NCI-H1105 treated with DMSO at 0.1 percent for 48 hours (cell line): ENCODE measurements at places on chromosomes 6 and 20.
A peak's percentile ranks its signal among the peaks of the same experiment; 100 is the strongest.

- no peak for DNase-seq
These were observed 98.6 kb downstream of the OGFRL1 start for GRCh38 chr6:71387179-71387578.

DNA sequence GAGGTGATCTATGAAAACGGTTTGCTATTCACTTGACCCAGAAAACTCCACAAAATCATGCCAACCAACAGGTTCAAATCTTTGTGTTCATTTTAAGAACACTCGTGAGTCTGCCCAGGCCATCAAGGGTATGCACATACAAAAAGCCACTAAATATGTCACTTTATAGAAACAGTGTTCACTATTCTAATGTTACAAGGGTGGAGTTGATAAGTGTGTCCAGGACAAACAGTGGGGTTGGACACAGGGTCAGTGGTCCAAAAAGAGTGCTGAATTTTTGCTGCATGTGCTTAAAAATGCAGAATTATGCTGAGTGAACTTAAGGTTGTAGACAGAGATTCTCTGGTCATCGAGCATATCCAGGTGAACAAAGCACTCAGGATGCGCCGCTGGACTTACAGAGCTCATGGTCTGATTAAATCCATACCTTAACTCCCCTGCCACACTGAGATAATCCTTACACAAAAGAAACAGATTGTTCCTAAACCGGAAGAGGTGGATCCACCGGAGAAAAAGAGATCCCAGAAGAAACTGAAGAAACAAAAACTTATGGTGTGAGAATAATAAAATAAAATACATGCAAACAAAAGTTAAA lies 23.5 kb downstream of the KIAA0408 start:
- DNase-seq = no peak

DNA sequence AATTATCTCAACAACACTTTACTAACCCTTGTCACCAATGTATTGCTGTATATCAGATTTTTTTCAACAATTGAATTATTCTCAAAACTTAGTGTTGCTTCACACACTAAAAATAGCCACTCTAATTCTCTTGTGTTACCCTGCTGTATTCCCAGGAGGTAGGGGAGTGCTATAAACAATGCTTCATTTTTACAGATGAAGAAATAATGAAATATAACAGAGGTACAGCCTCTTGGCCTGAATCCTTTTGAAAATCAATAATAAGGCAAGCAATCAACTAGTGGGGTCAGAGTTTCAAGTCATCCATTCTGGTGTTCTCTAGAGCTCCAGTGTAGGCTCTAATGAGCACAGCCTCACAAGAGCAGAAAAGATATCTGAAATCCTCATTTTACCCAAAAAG lies 10.9 kb downstream of the HIVEP2 start:
- DNase-seq = no peak

GRCh38 chr20:13581451-13581850 lies 57.3 kb downstream of the TASP1 start:
- no peak for DNase-seq

DNA sequence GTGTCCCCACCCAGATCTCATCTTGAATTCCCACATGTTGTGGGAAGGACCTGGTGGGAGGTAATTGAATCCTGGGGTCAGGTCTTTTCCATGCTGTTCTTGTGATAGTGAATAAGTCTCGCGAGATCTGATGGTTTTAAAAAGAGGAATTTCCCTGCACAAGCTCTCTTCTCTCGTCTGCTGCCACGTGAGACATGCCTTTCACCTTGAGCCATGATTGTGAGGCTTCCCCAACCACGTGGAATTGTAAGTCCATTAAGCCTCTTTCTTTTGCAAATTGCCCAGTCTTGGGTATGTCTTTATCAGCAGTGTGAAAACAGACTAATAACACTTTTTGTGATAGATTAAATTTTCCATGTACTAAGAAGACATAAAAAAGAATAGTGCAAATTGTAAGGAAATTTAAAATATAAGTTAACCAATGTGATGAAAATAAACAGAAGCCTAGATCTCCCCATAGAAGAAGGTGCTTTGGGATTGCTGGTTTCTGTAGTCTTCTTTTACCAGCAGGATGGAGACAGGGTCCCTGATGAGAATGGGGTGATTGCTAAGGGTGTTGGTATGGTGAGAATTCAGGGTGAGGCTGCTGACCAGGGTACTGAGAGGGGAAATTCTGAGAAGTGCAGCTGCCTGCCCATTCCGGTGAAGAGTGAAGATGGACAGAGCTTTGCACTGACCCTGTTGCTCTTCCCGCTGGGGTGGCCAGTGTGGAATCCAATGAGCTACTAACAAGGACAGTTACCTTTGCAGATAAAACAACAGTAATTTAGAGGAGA lies 50.7 kb downstream of the BMP2 start:
- no peak for DNase-seq

- no peak for DNase-seq
These were observed 13.0 kb upstream of the MYL9 start for GRCh38 chr20:36528176-36528874.

GRCh38 chr6:107448776-107449175 lies 10.6 kb downstream of the PDSS2 start:
- no peak for DNase-seq

- DNase-seq = no peak
These were observed 1.2 kb upstream of the RBM38 start for GRCh38 chr20:57389695-57390603.

DNA sequence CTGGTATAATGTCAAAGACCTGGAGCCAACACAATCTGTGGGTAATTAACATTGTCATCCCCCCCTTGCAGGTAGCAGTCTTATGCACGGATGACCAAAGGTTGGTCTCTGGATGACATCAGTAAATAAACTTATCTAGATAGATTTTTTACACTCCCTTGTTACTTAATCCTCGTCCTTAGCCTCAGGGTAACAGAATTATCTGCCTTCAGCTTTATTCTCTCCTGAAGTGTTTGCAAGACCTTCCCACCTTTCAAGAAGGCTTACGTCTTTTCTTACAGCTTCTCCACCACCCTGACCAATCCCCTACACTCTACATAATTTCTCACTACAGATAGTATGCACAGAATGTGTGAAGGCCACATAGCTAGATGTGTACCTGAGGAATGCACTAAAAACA lies 434.8 kb upstream of the HTR1E start:
- no peak for DNase-seq

DNA sequence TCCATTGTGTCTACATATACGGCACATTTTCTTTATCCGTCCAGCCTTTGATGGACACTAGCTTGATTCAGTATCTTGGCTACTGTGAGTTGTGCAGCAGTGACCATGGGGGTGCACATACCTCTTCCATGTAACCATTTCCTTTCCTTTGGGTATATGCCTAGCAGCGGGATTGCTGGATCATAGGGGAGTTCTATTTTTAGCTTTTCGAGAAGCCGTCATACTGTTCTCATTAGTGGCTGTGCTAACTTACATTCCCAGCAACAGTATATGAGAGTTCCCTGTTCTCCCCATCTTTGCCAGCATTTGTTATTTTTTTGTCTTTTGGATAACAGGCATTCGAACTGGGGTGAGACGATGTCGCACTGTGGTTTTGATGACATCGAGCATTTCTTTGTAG lies 395.0 kb downstream of the SMOC2 start:
- no peak for DNase-seq

DNA sequence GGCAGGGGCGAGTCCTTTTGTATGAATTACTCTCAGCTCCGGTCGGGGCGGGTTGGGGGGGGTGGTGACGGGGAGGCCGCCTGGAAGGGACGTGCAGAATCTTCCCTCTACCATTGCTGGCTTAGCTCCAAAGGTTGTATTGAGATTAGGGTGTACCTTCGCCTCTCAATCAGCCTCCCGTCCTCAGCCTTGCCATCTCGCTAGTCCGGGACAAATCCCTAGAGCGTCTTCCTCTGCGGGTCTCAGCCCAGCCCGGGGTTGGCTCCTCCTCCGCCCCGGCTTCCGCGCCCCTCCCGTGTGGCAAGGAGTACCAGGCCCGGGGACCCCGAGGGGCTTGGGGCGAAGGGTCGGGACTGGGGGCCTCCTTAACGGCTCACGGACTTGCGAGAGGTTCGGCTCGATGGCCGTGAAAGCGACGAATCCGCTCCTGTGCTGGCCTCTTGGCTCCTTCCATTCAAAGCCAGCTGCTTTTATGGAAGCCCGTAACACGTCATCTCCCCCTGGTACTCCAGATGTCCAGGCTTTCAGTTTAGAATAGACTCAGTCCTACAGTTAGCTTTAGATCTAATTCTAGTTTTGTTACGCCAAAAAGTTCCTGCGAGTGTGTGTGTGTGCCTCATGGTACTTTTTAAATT lies 636 bp upstream of the EEF1A1 start:
- peak; percentile 76 for DNase-seq

- no peak for DNase-seq
These were observed 6.9 kb downstream of the SESN1 start for GRCh38 chr6:109087661-109088264.

- DNase-seq = no peak
These were observed 89.5 kb downstream of the SLX4IP start for GRCh38 chr20:10524643-10525042.

DNA sequence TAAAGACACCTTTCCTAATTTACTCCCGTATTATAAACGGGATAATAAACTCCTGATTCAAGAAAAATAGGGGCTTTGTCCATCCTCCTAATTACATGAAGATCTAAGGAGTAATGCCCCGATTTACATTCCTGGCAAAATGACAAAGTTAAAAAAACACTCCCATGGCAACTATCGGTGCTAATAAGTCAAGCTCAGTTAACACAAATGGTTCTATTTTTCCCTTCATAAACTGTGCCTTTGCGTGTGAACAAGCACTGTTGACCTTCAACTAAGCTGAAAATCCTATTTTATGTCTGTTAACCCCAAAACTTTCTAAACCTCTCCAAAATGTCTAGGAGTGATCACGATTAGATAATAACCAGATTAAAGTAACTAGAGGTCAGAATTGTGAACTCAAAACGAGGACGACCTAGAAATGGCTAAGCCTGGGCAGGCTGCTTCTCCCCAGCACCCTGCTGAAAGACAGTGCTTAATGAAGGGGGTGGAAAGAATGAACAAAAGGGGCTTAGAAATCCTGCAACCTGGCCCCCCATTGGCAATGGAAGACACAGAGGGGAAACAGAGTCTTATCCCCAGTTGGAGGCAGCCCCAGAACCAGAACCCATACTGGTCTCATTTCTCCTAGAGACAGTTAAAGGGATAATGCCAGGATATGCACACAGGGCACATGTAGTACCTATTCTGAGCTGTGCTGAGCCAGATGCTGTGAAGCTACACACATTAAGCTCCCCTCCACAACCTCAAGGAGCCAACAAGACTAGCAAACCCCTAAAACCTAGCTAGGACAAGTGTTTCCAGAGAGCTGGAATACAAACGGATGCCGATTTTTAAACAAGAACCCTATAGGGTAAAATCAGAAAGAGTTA lies 23.0 kb downstream of the SLC23A2 start:
- no peak for DNase-seq

GRCh38 chr6:45430590-45431202 lies 53.0 kb upstream of the SUPT3H start:
- DNase-seq = no peak

DNA sequence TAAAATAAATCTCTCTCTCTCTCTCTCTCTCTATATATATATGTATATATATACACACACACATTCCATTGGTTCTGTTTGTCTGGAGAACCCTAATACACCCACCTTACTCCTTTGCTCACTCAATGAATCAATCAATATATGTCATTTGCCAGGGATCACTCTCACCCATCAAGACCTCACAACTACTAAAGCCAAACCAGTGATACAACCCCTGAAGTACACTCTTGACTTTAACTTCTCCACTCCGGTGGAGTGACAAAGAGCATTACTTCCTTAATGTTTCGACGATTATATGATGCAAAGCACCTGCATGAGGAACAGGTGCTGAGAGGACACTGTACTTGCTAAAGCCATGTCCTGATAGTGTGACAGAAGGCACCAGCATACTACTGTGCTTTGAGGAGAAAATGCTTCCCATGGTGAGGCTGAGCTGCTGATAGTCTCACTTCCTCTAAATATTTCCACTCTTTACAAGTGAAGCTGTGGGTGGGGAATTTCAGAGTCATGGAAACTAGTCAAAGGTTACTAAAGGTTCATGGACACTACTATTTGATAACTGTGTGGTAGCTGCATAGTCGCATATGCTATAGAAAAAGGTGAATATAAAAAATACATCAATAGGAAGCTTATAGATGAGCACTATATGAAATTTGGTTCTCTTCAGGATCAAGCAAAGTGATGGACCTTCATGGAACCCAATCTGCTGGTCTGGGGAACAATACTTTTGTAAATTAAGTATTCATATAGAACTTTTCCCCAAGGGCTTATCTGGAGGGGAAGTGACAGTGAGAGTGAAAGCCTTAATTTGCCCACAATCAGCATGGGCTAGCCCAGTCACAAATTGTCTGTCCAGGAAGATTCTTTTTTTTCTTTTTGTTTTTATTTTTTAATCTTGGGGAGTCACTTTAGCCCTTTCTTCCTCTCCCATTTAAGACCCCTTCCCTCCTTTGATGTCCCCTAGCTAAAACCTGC lies 141.9 kb upstream of the NEDD9 start:
- DNase-seq = no peak

DNA sequence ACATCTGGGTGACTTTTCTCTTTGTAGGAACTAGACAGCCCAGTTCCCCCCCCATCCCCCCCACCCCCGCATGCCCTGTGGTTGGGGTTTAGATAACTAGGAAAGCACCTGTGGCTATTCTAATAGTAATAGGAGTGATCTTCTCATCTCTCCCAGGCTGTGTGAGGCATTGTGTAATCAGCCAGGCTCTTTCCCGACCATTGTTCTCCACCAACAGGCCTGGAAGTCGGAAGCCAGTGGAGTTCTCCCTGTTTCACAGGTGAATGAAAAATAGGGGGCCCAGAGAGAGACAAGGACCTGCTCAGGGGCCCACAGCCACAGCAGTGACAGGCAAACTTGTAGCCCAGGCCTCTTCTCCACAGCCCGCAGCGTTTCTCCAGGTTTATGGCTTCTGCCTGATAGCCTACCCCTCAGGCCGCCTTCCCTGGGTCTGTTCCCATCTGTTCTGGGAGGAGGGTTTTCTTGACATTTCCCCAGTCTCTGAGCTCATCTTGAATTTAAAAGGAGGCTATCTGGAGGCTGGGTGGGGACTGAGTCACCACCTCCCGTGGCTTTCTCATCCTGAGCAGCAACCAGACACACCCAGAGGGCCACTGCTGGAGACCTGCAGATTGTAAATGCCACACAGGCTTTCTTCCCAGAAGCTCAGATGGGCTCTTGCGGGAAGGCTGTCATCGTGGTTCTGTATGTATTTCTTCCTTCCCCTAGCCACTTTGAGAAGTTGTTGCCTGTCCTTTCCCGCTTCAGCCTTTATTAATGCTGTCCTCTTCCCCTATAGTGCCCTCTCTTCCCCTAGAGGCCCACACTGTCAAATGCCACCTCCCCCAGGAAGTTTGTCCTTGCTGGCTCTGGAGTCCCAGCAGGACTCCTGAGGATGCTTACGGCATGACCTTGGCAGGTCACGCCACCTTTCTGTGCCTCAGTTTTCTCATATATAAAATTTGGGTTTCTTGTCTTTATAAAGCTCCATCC lies 75.9 kb upstream of the MYL9 start:
- no peak for DNase-seq

GRCh38 chr6:112636650-112637262 lies 289.6 kb downstream of the RFPL4B start:
- no peak for DNase-seq

GRCh38 chr6:11847515-11848345 lies 69.1 kb upstream of the ADTRP start:
- DNase-seq = no peak

GRCh38 chr20:58906894-58907293 lies 54.4 kb downstream of the GNAS start:
- DNase-seq = no peak
